Stomach (tissue), 19 donors: ENCODE measurements at places on chromosomes 5 and 9. TPM values are rescaled to one million over a fixed set of nuclear protein-coding genes. Genes with fewer than 3 reads are reported as not detected.

DNA sequence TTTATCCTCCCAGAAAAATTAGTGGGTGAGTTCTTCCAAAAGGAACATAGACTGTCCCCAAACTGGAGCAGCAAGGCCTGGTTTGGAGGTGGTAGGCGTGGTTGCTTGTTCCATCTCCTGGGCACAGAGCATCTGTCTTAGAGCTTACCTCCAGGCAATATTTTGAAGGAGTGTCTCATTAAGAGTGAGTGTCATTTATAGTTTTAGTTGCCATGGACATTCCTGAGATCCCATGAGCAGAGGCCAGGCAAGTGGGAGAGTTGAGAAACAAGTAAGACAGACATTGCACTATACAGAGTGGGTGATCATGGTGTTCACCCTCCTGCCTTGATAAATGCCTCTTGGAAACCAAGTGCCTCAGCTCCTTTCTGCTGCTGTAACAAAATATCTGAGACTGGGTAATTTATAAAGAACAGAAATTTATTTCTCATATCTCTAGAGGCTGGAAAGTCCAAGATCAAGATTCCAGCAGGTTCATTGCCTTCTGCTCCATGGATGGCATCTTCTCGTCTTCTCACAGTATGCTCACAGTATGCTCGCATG is 68.5 kb downstream of the KIAA1958 start:
- no peaks in the 10 kb centered on the region for H3K36me3 ChIP-seq
- no peak for DNase-seq
- H3K4me3 ChIP-seq, result no peak overlapping the region
- peaks cover 16% of the 10 kb centered on the region for H3K4me1 ChIP-seq

Gene FLT4
- total RNA-seq, result 4.5 TPM

Gene PSMD5
- 18.8 TPM for total RNA-seq

DNA sequence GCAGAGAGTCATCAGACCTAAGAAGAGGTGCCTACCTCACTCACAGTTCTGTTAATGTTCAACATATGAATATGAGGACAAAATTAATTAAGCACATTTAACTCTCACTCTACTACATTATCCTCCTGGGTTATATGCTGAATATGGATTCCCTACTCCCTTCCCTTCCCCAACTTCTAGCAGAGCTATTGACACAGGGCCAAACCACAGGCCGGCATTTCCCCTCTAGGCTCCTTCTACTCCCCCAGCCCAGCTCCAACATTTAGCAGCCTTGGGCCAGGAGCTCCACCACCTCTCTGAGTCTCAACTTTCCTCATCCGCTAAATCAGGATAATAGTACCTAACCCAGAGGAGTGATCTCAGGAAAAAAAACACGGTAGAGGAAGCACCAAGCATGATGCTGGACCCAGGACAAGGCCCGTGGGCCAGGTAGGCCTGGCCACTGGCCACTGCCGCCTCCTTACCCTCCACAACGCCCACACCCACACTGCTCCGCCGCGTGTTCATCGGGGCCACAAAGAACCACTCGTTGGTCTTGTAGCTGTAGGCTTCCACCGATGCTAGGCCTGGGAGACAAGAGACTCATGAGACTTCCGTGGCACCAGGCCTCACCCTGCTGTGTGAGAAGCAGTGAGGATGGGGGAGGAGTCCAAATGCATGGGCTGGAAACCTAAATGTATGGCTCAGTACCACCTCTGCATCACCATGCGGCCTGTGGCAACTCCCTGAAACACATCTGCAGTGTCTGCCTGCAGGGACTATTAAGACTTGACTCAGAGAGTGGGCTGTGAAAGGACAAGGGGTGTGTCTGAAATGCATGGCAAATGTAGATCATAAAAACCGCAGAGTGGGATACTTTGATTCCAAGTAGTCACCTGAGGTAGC is 98.8 kb downstream of the KLHL3 start:
- H3K27me3 ChIP-seq, result no peaks in the 10 kb centered on the region
- no peaks in the 10 kb centered on the region for H3K4me1 ChIP-seq
- H3K4me3 ChIP-seq, result no peak overlapping the region
- no peak overlapping the region for H3K27ac ChIP-seq
- peaks cover 19% of the 10 kb centered on the region for H3K36me3 ChIP-seq

Gene UBE2QL1
- total RNA-seq, result 0.92 TPM

Gene PALM2AKAP2
- total RNA-seq, result 6.2 TPM

Gene FOXD4L5
- not detected for total RNA-seq

DNA sequence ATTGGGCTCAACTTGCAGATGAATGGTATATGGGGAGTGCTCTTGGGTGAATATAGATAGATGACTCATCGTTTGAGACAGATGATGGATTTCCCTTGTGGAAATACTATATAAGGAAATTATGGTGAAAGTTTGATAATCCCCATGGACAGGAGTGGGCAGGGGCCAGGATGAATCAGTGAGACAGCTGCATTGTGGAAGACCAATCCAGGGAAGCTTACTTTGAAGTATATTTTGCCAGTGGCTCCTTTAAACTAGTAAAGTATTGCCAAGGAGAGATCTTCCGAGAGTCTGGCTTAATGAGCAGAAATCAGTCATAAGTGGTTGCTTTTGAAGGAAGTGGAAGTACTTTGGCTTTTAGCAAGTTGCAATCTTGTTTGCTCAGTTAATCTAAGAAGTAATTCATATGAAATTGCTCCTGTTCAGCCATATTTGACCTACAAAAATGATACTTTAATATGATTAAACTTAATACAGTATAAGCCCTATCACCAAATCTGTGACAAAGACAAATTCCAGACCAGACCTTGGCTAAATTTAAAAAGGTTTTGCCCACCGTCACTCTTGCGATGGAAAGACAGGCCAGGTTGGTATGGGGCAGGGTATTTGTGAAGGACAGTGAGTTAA is 9.3 kb upstream of the TNC start:
- H3K27me3 ChIP-seq, result no peaks in the 10 kb centered on the region
- no peak for DNase-seq
- H3K27ac ChIP-seq, result no peak overlapping the region
- no peaks in the 10 kb centered on the region for H3K36me3 ChIP-seq

Gene SAXO1
- 0.18 TPM for total RNA-seq

GRCh38 chr9:73202980-73203379 is 51.3 kb downstream of the ANXA1 start:
- DNase-seq, result no peak
- H3K4me3 ChIP-seq, result no peak overlapping the region

Gene ERBIN
- 30.1 TPM for total RNA-seq

- no peaks in the 10 kb centered on the region for H3K27me3 ChIP-seq
- H3K36me3 ChIP-seq, result no peaks in the 10 kb centered on the region
- no peak overlapping the region for H3K27ac ChIP-seq
- H3K4me1 ChIP-seq, result no peaks in the 10 kb centered on the region
- DNase-seq, result no peak
Measured at GRCh38 chr5:38585816-38586215, 29.4 kb upstream of the LIFR start.

DNA sequence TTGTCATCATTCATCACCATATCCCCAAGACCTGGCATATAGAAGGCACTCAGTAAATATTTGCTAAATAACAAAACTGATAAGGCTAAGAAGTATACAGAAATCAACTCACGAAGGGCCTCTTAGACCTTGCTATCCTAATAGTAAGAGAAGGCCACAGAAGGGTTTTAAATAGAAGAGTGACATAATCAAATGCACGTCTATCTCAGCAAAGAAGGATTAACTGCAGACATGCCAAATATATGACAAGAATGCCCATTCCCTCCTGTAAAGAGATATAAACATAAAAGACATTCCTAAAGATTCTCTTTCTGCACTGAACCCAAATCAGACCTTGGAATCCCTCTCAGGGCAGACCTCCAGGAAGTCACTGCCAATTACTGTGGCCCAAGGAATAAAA is 34.1 kb downstream of the ECPAS start:
- DNase-seq, result no peak
- H3K4me1 ChIP-seq, result peaks cover 72% of the 10 kb centered on the region
- no peak overlapping the region for H3K27ac ChIP-seq
